Activated CD4-positive, alpha-beta T cell treated with anti-CD3 and anti-CD28 coated beads, Interleukin-2, amount 50 U/mL, for 1 hour (primary cell): ENCODE measurements at places on chromosomes 11 and 22.

GRCh38 chr11:79409330-79409729, 31.5 kb downstream of the TENM4 start:
- DNase-seq, result no peak

DNA sequence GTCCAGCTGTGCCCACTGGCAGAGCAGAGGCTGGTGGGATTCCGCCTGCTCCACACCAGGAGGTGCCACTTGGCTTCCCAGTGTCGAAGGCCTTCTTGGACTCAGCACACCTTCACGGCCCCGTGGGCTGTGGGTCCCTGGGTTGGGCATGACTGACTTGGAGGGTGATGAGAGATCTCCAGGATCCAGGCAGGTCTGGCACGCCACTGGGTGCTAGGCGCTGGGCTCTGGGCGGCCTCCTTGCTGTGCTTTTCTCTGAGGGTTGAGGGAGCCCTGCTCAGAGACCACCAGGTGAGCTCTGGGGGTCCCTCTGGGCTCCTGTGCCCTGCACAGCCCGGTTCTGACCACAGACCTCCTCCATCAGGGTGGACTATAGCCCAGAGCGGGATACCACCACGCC, 12.3 kb downstream of the LRP5 start:
- no peak for DNase-seq

- DNase-seq, result no peak
Observed at GRCh38 chr11:16184588-16184987, 171.8 kb downstream of the SOX6 start.

- DNase-seq, result no peak
Observed at GRCh38 chr11:108508653-108509593, 10.7 kb upstream of the POGLUT3 start.

DNA sequence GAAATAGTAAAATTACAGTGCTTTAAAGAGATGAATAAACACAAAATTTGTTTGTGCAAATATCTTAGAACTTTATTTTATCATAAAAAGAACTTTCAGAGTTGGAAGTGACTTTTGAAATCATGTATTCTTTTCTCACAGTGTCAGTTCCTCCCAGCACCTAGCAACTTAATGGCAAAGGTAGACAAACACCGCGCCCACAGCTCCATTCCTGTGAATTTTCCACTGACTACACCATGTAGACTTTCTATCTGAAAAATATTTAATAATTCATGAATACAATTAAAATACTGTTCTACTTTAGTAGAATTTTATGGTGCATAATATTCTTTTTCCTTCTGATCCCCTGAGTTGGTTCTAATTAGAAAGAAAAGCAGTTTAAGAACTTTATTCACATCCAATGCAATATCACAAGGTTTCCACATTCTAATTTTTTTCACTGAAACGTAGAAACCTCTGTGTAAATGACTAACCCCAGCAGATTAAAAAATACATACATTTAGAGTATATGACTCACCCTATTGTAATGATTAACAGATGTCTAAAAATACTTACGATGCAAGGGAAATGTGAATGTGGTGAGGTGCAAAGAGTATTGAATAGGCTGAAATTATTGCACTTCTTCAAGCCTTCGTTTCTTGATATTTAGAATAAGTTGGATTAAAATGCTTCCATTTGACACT, 218.2 kb upstream of the CCDC179 start:
- DNase-seq, result no peak

DNA sequence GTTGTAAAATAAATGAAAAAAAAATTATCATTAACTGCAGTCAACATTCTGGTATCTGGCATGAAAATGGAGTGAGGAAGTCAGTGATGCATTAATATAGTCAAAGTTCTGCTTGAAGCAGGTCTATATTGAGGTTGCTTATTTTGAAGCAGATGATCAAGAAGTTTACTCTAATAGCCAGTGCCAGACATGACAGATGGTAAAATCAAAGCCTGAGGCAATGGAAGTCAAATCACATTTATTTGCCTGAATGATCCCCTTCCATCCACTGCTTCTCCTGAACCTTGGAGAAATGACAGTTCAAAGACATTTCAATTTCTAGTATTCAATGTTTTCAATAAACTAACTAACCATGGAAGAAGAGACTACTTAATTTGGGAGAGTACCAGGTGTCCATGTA, 430.0 kb downstream of the FAM181B start:
- DNase-seq, result no peak

DNA sequence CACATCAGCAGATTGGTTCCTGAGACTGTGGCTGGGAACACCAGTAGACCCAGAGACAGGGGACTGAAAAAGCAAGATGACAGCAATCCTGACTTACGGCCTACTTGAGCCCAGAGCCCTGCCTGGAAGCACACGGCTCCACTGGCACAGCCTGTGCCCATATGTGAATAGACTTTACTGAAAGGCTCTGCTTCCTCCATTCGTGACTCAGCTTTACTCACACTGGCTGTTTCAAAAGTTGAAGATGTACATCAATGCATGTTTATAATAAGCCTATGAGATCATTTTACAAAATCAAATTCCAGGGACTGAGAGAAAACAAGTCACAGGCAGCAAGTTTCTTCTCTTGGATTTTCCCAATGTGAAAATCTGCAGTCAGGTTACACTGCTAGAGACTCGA, 134.6 kb upstream of the TEAD1 start:
- DNase-seq, result no peak

GRCh38 chr11:62898027-62898426, 17.3 kb downstream of the SLC3A2 start:
- DNase-seq, result no peak

GRCh38 chr11:36151933-36152580, 137.2 kb downstream of the COMMD9 start:
- DNase-seq, result no peak

DNA sequence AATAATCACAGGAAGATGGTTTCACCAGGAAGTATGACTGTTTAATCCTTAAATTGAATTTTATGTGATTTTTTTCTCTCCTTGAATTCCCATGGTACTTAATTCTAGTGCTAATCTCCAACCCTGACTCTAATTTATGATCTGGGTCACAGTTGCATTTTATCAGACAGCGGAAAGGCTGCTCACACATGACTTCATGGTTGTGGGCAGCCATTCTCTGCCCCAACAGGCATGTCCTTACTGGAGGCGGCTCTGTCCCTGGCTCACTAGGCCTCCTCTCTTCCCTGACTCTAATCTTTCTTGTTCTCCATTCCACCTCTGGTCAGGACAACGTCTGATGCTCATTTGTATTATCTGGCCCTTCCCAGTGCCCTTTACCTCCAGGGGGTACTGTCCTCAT, 184.4 kb downstream of the CHST1 start:
- DNase-seq, result no peak

GRCh38 chr22:22195265-22196017, 49.1 kb upstream of the VPREB1 start:
- DNase-seq, result peak; percentile 83

DNA sequence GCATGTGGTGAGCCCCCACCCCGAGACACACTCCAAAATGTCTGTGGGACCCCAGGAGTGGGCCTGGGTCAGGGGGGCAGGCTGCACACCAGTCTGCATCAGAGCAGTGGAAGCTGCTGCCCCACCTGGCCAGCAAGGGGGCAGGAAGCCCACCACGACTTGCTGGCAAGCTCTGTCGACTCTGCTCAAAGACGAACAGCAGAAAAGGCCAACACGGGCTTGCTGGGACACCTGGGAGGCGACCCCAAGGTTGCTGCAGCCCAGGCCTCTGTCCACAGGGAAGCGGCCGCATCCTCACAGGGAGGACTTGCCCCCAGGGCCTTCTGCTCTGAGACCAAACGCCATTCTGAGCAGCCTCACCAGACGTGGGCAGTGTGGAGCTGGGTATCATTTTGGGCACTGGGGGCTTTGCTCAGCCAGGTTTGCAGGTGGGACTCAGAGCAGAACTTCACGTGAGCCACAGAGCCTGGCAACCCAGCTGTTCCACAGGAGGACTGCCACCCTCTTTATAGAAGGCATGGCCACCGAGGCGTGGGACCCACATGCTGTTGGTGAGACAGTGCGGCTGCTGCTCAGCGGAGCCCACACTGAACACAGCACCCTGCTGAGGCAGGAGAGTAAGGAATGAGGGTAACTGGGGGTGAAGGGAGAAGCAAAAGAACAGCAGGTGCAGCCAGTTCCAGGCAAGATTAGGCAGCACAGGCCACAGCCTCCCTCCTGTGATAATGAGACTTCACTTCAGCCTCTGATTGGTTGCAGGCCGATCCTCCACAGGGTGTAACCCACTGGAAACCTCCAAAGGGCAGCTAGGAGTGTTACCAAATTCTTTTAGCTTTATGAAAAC, 11.0 kb downstream of the IL17REL start:
- no peak for DNase-seq

DNA sequence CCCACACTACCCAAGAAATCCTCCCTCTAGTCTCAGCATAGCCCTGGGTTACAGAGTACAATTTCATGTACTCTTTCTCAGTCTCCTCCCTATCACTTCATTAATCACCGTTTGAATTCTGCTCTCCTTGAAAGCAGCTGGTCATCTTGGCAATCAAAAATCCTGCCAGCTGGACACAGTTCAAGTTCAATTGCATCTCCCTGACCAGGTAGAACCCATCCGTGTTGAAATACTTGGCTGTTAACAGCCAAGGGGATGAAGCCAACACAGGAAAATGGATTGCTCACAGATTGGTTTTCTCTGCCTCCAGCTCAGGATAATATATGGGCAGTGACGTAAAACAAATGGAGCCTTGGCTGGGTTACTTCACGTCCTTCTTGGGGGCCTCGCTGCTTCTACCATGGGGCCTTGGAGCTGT, 55.1 kb upstream of the GRK3 start:
- DNase-seq, result no peak

DNA sequence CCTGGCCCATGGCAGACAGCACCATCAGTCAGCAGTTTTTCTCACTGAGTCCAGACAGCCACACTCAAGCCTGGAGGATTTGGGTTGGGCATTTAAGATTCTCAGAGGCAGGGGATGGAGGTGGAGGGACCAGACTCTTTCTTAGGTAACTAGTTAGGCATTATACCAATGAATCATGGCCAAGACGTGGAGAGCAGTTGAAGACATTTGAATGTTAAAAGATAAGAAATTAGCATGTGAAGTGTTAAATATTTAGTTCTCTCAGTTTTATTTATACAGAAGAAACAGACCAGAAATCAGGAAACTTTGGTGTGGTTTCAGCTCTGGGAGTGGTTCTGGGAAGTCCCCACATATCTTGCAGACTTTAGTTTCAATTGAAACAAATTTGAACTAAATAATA, 9.9 kb downstream of the GTF2H1 start:
- DNase-seq, result peak; percentile 7

DNA sequence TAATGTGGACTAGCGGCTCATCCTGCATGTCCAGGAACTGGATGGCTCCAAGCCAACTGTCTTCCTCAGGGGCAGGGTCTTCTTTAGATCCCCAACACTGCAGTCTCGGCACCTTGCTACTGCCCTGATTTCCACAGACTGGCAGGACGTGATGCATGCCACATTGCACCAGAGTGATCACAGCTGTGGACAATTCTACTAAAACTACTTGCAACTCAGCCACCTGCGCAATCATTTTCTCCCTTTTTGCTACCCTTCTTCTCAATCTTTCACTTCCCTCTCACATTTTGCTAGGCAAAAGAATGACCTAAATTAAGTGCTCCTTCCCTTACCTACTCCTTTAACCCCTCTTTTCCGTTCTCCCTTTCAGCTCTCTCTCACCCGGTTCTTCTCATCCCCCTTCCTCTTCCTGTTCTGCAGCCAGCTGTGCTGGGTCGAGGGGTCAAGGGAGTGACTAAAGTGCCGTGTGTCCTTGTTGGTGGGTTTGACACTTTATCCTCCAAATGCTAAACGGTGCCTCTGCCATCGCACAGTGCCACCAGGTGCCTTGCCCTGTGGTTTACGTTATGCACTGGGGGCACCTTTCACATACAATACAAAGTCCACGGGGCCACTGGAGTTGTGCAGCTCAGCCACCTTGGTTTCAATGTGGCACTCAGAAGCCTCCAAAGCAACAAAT, 11.5 kb upstream of the PEX26 start:
- no peak for DNase-seq

DNA sequence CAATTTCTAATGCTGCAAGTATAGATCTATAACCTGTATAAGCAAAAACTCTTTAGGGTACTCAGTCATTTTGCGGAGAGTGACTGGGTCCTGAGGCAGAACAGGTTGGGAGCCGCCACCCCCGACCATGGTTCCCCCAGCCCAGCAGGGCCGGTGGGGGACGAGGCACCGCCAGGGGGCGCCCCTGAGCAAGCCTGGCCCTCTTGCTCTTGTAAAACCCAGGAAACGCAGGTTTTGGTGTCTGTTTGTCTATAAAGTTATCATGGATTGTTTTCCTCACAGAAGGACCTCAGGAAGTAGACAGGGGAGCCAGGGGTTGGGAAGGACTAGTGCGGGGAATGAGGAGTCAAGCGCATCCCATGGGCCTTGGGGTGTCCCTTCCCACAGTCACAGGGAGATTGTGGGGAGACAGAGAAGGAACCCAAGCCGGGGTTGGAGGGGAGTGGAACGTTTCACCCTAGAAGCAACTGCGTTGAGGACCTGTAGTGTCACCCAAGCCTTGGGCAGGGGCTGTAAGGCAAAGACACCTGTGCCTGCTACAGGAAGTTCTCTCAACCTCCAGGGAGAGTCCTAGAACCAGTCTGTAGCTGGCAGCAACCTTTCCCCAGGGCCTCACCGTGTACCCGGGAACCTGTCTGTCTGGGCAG, 26.4 kb downstream of the KCTD17 start:
- DNase-seq, result peak; percentile 87

- DNase-seq, result no peak
Observed at GRCh38 chr11:115151010-115151409, 353.2 kb downstream of the CADM1 start.

GRCh38 chr22:38040953-38041759, 16.0 kb upstream of the PICK1 start:
- no peak for DNase-seq

GRCh38 chr22:36320553-36320952, 67.2 kb downstream of the MYH9 start:
- DNase-seq, result no peak

- no peak for DNase-seq
Observed at GRCh38 chr22:35426801-35427140, 26.8 kb downstream of the MCM5 start.

DNA sequence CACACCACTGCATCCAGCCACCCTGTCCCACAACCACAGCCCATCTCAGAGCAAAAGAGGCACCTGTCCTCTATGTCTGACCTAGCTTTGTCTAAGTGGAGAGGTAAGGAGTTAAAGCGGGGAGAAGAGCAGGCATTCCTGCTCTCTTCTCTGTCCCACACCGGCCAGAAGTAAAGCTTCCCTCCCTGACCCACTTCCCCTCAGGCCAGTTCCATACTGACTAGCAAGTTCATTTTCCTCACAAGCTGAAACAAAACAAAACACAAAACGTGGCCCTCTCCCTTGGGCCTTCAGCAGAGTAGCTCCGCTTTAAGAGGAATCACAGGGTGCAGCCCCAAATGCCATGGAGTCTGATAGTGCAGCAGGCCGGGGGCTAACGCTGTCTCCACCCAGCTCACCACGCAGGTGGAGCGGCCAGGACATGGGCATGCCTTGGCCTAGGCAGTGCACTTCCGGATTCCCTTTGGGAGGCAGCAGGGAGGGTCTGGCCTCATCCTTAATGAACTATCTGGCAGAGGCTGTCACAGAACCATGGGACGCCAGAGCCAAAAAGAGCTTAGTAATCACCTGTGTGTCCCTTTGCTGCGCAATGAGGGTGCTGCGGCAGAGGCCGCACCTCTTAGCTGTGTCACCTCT, 34.0 kb downstream of the FLI1 start:
- no peak for DNase-seq

GRCh38 chr11:108568195-108568858, 25.2 kb downstream of the EXPH5 start:
- no peak for DNase-seq

GRCh38 chr11:70066136-70066520, 12.0 kb upstream of the ANO1 start:
- DNase-seq, result no peak

GRCh38 chr11:123427405-123427804, 2.7 kb upstream of the GRAMD1B start:
- no peak for DNase-seq

- peak; percentile 75 for DNase-seq
Observed at GRCh38 chr11:554428-555226, 5.9 kb downstream of the LMNTD2 start.
